ENCODE measurements at places on chromosomes 2 and 18.

- DNase-seq = no peak
Measured at GRCh38 chr2:135664623-135665068, 77.0 kb upstream of the UBXN4 start.

DNA sequence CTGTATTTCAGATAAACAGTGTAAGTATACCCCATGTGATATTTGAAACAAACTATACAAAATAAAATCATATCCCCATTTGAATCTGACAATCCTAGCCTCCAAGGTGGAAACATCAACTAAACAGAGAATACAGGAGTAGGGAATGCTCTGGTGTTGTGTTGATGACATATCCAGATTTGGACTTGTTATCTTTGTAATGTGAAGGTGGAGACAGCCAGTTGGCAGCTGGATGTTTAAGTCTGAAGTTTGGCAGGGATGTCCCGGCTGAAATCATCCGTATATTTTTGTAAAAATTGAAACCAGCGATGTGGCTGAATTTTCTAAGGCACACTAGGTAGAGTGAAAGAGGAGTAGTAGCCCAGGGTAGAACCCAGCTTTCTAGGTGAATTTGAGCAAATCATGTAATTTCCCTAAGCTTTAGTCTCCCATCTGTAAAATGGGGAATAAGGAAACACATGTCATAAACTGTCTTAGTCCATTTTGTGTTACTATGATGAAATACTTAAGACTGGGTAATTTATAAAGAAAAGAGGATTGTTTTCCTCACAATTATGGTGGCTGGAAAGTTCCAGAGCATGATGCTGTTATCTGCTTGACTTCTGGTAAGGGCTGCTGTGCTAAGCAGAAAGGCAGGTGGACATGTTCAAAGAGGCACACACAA, 246.6 kb upstream of the APCDD1 start:
- no peak for DNase-seq

DNA sequence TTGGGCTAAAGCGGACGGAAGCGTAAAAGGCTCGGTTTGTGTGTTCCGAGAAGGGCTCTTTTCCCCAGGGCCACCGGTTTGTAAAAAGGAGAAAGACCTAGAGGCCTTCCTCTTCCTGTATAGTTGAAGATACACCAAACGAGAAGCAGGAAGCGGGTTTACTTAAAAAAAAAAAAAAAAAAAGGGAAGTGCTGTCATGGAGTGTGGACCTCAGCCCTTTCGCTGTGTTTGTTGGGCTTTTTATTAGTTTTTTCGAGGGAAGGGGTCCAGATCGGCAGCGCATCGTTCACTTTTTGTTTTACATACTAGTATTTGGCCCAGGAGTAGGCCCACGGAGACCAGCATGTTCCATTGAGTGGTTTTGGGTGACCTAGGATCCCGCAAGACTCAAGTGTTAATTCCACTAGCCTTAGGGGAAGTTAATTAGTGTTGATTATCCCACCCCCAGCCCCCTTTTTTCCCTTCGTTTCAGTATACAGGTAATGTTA, 676 bp downstream of the ACTR2 start:
- DNase-seq = no peak

GRCh38 chr2:9815844-9816279, 27.4 kb upstream of the TAF1B start:
- no peak for DNase-seq

Data from stimulated activated CD4-positive, alpha-beta T cell treated with anti-CD3 and anti-CD28 coated beads, TNF-alpha, amount 100 ng/mL, for 4 hours (primary cell).